Activated CD8-positive, alpha-beta memory T cell treated with anti-CD3 and anti-CD28 coated beads for 4 hours (primary cell): ENCODE measurements at places on chromosomes 12 and 14.
A peak's percentile ranks its signal among the peaks of the same experiment; 100 is the strongest.

- no peak for DNase-seq
Observed at GRCh38 chr12:23098517-23098916, 473.5 kb downstream of the ETNK1 start.

GRCh38 chr12:6652391-6652790 is 5.2 kb upstream of the ACRBP start:
- no peak for DNase-seq

- no peak for DNase-seq
Observed at GRCh38 chr14:42778984-42779383, 1172.3 kb downstream of the LRFN5 start.

DNA sequence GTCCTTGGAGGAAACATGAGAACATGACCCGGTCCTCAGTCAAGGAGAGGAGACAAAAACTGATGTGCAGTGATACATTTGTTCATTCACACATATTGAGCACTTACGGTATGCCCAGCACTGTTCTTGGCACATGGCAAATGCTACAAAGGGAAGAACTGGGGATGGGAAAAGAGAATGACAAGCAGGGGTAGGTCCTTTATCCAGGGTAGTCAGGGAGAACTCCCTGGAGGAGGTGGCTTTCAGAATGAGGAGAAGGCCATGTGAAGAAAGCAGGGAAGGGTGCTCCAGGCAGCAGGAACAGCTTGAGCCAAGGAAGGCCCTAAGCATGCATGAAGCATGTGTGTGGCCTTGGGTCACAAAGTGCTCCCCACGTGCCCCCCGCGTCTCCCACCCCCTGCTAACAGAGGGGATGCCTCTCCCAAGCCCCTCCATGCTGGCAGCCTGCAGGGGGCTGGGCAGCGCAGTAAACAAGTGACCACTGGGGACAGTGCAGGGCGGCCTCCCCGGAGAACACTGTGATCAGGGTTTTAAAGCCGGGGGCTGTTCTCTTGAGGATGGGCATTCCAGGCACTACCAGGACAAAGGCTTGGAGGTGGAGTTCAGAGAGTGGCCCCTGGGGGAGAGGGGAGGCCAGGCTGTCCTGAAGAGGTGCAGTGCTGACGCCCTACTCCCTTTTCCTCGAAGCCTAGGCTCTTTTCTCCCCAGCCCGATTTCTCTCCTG is 71.0 kb downstream of the PHETA1 start:
- DNase-seq: no peak

DNA sequence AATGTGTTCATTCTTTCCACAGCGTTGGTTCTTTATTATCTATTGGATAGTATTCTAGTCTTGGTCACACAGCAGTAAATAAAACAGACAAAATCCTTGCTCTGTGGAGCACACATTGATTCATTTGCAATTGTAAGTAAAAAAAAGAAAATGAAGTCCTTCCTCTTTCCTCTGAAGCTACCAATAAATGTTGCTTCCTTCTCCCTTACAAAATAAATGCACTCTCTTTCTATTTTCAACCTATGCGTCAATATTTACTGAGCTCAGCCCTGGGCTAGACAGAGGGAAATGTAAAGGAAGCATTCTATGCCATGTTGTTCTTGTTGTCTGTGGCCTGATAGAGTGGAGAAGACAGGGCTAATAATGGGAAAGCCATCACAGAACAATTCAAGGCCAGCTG is 2.9 kb downstream of the ABHD12B start:
- DNase-seq: no peak

DNA sequence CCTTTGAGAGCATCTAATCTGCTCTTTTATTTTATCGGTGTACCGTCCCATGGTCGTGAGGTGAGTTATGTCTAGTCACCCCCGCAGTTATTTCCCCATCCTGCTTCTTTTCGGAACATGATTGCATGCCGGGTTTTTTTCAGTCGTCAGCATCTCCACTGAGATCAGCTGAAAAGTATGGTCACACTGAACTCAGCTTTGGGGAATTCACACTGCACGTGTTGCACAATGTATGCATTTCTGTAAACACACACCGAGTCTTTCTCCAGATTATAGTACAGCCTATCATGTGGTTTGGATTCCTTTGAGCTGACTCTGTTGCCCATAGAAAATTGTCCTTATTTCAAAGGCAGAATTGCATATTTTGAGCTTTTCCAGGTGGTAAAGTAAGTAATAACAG is 24.6 kb downstream of the PLXNC1 start:
- no peak for DNase-seq

DNA sequence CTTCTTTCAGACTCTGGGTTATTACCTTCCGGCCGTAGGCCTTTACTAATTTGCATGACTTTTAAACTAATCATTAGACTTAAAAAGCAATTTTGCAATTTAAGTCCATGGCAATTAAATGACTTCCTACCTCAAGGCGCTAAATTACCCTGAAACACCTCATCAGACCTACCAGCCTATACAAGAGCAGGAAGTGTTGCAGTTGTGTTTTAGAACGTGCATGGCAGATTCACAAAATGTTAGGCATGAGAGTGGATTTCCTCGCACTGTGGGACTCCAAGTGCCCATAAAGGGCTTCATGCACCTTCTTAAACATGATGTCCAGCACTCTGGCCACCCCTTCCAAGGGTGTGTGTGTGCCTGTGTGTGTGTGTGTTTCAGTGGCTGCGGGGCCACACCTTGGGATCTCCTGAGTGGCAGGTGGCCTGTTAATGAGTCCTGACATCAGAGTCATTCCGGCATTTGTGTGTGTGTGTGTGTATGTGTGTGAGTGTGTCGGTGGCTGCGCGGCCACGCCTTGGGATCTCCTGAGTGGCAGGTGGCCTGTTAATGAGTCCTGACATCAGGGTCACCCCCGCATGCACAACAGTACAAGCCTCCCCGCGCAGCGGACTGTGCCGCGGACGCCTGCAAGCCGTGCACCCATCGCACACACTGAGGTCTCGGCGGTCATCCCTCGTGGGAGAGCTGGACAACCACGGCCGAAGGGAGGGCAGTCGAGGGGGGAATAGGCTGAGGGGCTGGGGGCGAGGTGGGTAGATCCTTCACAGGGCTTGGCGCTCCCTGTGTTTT is 900 bp downstream of the C2CD5 start:
- no peak for DNase-seq

- no peak for DNase-seq
Observed at GRCh38 chr12:7090222-7090998, 1.8 kb downstream of the C1R start.

DNA sequence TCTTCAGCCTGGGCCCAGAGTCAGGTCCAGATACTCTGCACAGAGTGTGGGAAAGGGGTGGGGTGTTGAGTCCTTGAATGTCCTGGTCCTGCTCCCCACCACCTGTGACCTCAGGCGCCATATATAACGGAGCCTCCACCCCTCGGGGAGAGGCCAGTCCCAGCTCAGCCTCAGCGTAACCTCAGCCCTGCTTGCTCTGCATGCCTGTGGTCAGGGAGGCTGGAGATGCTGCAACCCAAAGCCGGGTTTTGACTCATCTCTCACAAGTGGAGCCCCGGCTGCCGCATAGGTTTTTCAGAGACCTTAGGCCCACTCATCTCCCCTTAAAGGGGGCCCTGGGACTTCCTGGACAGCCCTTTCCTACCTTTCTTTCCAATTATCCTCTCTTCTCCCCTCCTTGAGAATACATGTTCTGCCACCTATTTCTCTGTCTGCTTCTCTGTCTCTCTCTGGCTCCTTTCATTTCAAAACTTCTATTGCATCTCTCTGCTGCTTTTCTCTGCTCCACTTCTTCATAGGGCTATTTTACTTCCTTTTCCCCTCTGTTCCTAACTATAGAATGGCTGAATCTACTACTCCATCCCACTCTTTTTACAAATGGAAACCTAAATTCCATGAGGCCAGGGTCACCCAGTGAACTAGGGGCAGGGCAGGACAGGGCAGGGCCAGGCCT is 1.2 kb downstream of the ITGB7 start:
- peak; percentile 22 for DNase-seq

GRCh38 chr12:51591016-51591901 is at the start of gene SCN8A:
Gene SCN8A (plus strand): TSS chr12:51591233. CDS start chr12:51662818, 71,585 bp downstream.
- peak; percentile 30 for DNase-seq

DNA sequence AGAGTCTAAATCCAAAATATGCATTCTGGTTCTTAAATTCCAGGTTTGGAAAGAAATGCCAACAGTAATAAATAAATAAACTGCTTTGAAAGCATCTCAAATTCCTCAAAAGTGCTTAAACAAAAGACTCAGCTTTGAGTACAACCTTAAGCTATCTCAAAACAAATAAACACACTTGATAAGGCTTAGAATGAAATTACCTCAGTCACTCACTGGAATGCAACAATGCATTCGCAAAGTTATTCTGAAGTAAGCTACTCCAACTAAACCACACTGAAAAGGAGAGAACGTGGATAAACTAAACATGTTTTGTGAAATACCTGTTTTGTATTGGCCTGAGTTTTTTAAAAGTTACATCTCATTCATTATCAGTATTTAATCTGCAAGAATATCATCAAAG is 1.2 kb downstream of the SPTSSA start:
- no peak for DNase-seq

- DNase-seq: no peak
Observed at GRCh38 chr12:46548605-46549071, 176.1 kb upstream of the SLC38A2 start.

GRCh38 chr14:103547941-103548462 is 14.5 kb downstream of the BAG5 start:
- DNase-seq: no peak

GRCh38 chr12:115871714-115872113 is 405.8 kb downstream of the MED13L start:
- DNase-seq: no peak

GRCh38 chr12:74408601-74409166 is 129.0 kb upstream of the ATXN7L3B start:
- no peak for DNase-seq

DNA sequence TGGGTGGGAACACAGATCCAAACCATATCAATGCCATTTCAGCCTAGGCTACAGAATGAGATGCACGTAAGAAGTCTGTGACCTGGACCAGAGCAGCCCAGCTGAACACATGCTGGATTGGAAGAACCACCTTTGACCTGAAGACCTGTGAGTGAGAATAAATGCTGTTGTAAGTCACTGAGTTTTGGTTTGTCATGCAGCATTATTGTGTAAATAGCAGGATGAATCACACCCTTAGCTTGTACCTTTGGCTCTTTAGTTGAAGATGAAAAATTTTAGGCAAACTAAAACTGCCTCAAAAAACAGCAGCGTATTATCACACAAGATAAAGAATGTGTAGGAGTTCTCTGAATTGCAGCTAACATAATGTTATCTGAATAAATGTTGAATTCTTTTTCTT is 199.4 kb upstream of the LRIG3 start:
- DNase-seq: no peak

- no peak for DNase-seq
Observed at GRCh38 chr14:86003998-86004397, 474.1 kb downstream of the FLRT2 start.

GRCh38 chr14:101887219-101887618 is 77.2 kb upstream of the DYNC1H1 start:
- no peak for DNase-seq

GRCh38 chr14:55240526-55241178 is 30.6 kb upstream of the FBXO34 start:
- no peak for DNase-seq

- no peak for DNase-seq
Observed at GRCh38 chr14:81767266-81767995, 233.8 kb upstream of the SEL1L start.

DNA sequence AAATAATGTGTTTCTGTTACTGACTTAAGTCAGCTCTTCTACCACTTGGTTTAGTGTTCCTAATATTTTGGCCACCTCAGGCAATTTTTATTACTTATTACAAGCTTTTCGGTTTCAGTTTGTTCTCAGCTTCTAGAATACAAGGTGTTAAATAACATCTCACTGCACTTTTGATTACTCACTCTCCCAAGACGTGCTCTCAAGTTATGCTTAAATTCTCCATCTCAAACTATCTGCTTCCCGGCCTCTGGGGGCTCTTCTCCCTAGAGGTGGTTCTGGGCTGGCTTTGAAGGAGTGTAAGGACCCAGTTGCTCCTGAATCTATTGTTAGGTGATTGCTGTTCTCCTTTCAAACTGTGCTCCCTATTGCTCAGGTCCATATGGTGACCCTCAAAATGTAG is 193.9 kb upstream of the DDHD1 start:
- DNase-seq: no peak

DNA sequence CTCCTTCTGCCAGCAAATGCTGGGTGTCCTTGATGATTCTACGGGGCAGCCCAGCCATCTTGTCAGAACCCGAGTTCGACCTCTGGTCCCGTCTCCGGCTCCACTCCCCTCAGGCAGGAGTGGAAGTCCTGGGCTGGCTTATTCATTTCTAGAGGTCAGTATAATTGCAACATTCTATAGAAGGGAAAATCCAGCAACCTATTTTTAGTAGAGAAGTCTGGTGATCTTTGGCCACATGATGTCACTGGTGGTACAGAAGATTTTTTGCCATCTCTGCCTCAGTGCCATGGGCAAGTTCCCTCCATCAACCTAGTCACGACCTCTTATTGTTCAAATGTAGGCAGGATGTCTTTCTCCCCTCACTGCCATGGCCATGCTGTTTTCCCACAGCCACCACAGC is 22.4 kb downstream of the OR10G2 start:
- no peak for DNase-seq

DNA sequence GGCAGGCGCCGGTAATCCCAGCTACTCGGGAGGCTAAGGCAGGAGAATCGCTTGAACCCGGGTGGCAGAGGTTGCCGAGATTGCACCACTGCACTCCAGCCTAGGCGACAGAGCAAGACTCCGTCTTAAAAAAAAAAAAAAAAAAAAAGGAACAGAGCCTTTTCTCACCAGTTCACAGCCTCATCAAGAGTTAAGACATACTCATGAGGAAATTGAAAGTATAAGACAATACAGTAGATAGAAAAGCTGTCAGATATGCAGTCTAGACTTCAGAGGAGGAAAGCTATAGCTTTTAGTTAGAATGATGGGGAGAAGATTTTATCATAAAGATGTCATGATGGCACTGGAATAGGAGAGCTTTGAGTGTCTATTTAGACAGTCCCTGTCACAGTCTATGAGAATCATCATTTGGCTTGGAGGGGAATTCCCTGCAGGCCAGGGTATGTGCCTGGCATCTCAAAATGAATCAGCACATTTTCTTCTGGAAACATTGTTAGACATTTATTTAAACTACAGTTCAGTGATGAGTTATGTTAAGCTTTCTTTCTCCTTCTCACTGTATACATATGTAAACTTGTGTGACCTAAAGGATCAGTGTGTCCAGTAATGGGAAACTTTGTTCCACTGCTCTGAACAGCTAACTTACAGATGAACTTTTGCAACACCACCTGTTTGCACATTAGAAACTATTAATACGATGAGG is 2.9 kb upstream of the RAB35 start:
- no peak for DNase-seq

DNA sequence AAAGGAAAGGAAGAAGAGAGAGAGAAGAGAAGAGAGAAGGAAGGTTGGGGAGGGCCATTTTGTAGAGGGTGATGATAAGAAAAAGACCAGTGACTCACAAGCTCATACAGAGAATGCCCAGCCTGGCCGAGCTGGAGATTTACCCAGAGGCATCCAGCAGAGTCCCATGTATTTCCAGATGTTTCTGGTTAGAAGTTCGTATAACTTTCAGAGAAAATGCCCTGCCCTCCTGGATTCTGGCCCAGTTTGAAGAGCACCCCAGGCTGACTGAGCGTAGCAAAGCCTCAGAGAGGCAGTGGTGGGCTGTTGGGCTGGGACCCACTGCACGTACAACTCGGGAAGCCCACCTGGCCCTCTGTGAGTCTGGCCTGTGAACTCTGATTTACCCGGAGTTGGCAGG is 221.8 kb downstream of the SLC41A2 start:
- no peak for DNase-seq
